ENCODE measurements at places on chromosomes 16 and 17.
A peak's percentile ranks its signal among the peaks of the same experiment; 100 is the strongest.

GRCh38 chr17:6208608-6209180 is 138.5 kb downstream of the WSCD1 start:
- DNase-seq, result no peak

- no peak for DNase-seq
Measured at GRCh38 chr17:31400481-31400950, 9.0 kb downstream of the RAB11FIP4 start.

DNA sequence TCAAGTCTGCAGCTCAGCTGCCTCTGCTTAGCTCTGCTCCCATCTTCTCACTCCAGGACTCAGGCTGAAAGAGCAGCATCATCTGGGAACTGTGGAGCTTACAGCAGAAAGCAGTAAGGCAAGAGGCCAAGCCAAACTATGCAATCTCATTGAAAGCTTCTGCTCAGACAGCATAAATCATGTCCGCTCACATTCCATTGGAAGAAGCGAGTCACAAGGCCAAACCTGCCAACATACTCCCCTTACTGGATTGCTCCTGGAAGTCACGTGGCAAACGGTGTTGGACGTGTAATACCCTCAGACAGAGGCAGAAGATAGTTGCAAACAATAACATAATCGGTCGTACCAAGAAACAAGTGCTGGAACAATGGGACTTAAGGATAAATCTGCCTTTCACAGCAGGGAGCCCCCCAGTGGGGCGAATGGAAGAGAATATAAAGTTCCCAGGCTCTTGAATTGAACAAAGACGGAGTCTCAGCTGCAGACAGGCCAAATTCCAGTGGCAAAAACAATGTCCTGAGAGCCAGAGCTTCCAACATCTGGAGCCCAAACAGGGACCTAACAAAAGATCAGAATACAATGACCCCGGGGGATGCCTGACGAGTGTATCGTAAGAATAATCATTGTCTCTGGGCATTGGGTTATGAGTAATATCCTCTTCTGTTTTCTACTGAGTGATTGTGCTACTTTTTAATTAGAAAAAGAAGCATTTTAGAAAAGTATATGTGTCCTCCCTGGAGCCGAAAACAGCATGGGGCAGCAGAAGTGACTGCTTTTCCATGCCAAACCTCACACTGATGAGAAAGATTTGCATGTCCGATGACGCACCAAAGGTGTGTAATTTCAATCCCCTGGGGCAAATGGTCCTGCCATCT is 68.4 kb downstream of the CMC2 start:
- DNase-seq, result no peak

DNA sequence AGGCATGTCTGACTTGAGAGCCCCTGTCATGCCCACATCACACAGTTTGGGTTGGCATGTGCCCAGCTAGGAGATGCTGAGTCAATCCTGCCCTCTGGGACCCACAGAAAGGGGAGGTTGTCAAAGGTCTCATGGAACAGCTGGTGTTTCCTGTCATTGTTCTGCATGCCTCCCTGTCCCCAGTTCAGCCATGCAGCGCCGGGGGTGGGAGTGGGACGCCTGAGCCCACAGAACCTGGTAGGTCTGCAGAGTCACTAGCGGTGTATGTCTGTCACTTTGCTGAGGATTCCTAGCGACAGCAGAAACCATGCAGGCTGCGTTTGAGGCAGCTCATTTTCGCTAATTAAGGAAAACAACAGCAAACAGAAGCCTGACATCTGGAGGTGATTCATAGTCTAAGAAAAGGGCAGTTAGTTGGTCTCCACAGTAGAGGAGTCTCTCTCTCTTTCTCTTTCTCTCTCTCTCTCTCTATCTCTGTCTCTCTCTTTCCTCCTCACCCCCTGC is 19.6 kb upstream of the CCL1 start:
- peak; percentile 20 for DNase-seq

GRCh38 chr17:7045492-7046126 is 1.7 kb upstream of the SLC16A11 start:
- DNase-seq, result no peak

DNA sequence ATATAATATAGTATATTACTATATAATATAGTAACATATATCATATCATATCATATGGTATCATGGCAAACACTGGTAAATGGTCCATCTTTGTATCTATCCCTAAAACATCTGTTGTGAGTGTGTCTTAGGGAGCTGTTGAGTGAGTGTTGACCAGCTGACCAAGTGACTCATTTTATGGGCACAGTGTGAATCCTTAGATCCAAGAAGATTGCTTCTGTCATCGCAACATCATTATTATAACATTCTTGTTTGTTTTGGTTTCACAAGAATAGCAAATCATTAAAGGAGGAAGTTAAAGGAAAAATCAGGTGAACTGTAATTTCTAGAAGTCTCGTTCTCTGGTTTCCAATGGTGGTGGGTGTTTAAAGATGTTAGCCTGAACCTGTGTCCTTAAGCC is 11.7 kb upstream of the MAF start:
- no peak for DNase-seq

DNA sequence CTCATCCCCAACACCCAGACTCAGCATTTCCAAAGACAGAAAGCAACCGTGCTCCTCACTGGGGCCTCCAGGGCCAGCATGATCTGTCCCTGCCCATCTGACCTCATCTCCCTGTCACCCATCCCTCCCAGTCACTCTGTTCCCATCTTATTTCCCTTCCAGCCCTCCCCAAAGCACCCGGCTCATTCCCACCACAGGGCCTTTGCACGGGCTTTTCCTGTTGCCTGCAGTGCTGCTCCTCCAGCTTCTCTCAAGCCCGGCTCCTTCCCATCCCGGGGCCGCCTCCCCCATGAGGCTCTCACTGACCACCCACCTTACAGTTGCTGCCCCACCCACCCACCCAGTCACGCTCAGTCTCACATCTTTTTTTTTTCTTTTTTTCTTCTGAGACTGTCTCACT is 54.8 kb downstream of the RMI2 start:
- DNase-seq, result no peak

- DNase-seq, result no peak
Measured at GRCh38 chr16:89175280-89176146, 4.0 kb downstream of the CDH15 start.

All from activated naive CD4-positive, alpha-beta T cell treated with anti-CD3 and anti-CD28 coated beads, Interleukin-2, amount 50 U/mL, for 16 hours (primary cell).